ENCODE measurements at places on chromosomes 12 and 14. TPM values are rescaled to one million over a fixed set of nuclear protein-coding genes. Genes with fewer than 3 reads are reported as not detected.

GRCh38 chr14:55336162-55336561 lies 64.9 kb downstream of the FBXO34 start:
- no peak for ATAC-seq

DNA sequence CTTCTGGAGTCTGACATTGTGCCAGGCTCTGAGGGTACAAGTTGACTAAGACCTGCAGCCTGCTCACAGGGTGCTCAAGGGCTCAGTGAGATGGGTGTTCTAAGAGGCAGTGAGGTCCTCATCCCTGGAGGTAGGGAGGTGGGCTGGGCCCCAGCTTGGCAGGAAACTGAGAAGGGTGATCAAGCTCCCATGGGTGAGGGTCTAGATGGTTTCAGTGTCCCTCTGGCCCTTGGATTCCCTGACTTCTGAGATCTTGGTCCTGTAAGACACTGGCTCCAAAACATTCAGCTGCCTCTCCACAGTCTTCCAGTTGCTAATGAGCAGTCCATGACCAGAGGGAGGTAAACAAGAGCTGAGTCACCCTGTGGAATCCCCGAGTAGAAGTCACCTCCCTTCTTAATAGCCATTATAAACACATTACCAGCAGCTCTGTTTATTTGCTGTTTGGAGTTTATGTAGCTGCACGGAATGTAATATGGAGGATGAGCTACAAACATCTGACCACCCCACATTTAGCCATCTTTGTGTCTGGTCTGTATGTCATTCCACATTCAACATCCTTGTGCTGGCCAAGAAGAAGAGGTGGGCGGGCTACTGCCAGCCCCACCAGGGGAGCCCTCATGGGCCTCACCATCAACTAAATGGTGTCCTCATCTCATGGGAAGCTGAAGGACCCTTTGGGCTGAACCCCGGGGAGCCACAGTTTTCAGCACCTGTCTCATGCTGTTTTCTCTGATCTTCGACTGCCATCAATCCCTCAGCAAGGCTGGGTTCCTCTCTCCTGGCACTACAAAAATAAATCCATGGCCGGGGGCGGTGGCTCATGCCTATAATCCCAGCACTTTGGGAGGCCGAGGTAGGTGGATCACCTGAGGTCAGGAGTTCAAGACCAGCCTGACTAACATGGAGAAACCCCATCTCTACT lies 37.2 kb upstream of the BDKRB2 start:
- peak; percentile 56 for ATAC-seq

Gene HOMEZ
- total RNA-seq, result 11.1 TPM

Gene NEUROD4
- not detected for total RNA-seq

GRCh38 chr14:75371297-75371696 lies 56.5 kb upstream of the JDP2 start:
- ATAC-seq, result no peak

DNA sequence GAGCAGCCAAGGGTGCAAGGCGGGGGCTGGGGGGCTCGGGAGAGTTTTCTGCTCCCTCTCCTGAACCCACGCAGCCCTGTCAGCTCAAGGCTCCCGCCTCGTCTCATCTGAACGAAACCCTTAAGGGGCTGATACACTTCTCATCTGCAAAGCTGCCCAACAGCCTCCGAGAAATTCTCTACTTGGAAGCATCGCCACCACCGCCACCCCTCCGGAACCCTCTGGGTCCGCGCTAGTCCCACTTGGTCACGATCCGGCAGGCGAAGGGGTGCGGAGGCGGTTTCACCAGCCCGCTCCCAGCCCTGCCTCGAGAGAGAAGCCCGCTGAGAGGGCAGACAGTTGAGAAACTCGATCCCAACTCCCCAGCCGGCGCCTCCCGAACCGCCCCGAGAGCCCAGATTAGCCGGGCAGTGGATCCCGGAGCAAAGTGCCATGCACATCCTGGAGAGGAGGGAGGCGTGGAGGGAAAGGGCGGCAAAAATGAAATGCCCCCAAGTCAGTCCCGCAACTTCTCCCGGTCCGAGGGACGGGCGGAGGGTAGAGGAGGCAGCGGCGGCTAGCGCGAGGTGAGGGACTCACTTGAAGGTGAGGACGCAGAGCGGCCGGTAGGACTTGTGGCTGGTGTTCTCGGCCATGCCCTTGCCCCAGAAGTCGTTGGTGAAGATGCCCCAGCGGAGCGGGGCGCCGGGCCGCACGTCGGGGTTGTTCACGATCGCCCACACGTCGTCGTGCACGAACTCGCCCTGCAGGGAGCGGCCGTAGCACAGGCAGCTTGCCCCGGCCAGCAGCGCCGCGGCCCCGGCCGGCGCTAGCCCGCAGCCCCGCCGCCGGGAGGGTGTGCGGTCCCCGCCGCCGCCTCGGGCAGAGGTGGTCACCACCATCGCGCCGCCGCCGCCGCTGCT lies 620 bp downstream of the TMTC1 start:
- peak; percentile 47 for ATAC-seq

Gene VTI1B
- 96.2 TPM for total RNA-seq

GRCh38 chr14:105472486-105472991 lies 2.1 kb upstream of the CRIP2 start:
- ATAC-seq, result no peak

Gene USP44
- total RNA-seq, result 5.9 TPM

DNA sequence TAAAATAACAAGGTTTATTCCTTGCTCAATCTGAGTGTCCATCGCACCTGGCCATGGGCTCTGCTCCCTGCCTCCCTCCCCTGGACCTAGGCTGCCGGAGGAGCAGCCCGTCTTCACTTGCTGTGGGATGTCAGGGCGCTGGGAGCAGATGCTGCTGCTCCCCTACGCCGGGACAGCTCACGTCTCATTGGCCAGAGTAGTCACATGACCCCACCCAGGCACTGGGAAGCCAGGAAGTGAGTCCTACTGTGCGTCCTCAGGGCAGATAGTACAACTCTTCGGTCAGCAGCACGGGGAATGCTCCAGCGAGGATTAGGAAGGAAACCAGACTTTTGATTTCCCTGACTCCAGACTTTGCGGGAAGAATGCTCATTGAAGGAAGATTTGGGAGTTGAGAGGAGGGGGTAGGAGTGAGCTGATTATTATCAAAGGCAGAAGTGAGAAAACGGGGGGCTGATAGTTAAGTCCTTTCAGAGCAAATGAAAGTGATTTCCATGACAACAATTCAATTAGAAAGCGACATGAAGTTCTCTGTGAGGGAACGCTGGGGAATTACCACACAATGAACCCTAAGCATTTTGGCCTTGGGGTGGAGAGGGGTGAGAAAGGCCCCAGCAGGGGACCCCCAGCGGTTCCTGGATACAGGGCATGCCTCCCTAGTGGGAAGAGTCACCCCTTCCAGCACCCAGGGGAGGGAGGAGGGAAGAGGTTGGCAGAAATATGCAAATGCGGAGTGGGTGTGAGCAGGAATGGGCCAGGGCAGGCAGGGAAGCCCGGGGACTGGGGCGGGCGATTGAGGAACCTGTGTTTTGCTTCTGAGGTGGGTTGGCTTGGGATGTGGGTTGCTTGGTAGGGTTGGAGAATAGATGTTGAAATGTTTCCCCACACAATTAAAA lies 215.5 kb downstream of the AACS start:
- no peak for ATAC-seq

- no peak for ATAC-seq
Measured at GRCh38 chr14:90837355-90837754, 21.1 kb upstream of the TTC7B start.

- ATAC-seq, result no peak
Measured at GRCh38 chr14:75380656-75381055, 47.2 kb upstream of the JDP2 start.
